ENCODE measurements at places on chromosomes 4 and X.

- peak; percentile 5 for DNase-seq
Measured at GRCh38 chrX:72540318-72540717, 32.3 kb downstream of the HDAC8 start.

DNA sequence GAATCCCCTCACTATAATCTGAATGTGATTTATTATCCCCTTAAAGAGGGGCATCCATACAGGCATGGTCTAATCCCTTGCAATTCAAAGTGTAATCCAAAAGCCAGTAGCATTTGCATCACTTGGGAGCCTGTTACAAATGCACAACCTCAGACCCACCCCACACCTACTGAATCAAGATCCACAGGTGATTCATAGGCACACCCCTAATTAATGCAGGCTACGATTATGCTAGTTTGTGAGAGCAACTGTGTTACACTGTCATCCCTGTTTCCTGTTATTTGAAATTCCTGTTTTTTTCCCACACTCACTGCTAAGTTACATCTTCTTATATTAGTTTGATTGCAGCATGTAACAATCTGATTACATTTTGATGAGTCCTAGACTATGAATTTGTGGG lies 120.0 kb downstream of the RAB28 start:
- no peak for DNase-seq

GRCh38 chr4:87192145-87192919 lies 28.1 kb downstream of the KLHL8 start:
- DNase-seq: no peak

GRCh38 chr4:12459126-12459525 lies 1025.0 kb downstream of the RAB28 start:
- DNase-seq: no peak

DNA sequence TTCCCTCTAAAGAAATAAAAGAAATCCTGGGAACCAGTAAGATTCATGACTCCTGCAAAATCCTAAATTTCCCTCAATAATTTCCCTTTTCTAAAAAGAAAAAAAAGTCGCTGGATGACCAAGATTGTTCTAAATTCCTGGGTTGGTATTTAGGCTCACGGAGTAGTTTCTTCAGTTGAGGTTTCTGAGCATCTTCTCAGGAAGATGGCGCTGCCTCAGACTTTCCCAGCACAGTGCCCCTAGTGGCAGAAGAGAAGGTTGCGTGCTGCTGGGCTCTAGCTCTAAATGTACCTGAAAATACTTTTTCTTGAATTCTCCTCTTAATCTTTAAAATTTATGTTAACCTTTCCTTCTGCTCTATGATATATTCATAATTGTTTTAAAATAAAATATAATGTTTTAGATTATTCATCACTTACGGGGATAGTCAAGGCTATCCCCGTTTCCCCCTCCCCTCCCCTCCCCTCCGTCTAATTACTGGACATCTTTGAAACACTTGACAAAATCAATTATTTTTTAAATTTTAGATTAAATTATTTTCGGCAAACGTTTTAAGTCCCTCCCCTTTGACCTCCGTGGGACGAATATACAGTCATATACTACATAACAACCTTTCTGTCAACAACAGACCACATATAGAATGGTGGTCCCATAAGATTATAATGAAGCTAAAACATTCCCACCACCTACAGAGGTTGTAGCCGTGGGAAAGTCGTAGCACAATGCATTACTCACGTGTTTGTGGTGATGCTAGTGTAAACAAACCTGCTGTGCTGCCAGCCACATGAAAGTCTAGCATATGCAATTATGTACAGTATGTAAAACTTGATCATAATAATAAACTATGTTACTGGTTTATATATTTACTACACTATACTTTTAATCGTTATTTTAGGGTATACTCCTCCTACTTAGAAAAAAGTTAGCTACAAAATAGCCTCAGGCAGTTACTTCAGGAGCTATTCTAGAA lies 41.0 kb upstream of the GATB start:
- no peak for DNase-seq

- DNase-seq: no peak
Measured at GRCh38 chr4:28462766-28463700, 1602.4 kb downstream of the STIM2 start.

- no peak for DNase-seq
Measured at GRCh38 chrX:130091980-130092522, 18.2 kb downstream of the ELF4 start.

- DNase-seq: no peak
Measured at GRCh38 chrX:121958886-121959285, 911.5 kb downstream of the GLUD2 start.

GRCh38 chr4:69095301-69095731 lies 958 bp upstream of the UGT2B7 start:
- no peak for DNase-seq

DNA sequence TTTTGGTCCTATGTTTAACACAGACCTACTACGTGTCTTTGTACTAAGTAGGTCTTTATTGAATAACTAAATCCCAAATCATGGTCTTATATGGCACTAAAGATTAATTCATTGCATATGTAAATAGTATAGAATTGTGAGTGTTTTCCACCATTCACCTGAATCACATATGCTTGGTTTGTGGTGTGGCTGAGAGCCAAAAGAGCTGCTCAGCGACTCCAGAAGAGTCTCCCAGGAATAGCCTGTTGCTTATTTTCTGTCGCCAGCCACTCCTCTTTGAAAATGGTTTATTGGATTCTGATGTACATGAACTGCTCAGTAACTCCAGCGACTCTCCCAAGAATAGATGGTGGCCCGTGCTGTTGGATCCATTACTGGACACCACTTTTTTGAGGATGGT lies 184.5 kb downstream of the CLCN4 start:
- DNase-seq: no peak

GRCh38 chr4:124017185-124017785 lies 620.7 kb downstream of the SPRY1 start:
- DNase-seq: no peak

- DNase-seq: no peak
Measured at GRCh38 chr4:69458184-69458826, 37.4 kb downstream of the UGT2B4 start.

DNA sequence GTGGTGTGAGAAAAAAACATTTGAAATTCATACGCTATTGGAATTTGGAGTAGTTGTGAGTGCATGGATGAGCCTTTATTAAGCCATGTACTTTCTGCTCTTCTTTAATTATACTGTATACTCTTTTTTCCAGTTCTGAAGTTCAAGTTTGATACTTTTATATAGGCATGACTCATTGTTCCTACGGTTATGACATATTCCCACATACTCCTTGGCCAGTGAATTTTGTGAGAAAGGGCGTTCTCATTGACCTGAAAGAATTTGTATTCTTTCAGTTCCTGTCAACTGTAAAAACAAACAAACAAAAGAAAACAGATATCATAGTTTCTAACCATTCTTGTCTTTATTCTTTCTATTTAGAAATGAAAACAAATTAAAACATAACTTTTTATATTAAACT lies 407.3 kb downstream of the MAPK10 start:
- no peak for DNase-seq

- peak; percentile 11 for DNase-seq
Measured at GRCh38 chrX:20067709-20068561, 48.8 kb downstream of the MAP7D2 start.

GRCh38 chr4:105139646-105140045 lies 7.0 kb upstream of the TET2 start:
- DNase-seq: no peak

DNA sequence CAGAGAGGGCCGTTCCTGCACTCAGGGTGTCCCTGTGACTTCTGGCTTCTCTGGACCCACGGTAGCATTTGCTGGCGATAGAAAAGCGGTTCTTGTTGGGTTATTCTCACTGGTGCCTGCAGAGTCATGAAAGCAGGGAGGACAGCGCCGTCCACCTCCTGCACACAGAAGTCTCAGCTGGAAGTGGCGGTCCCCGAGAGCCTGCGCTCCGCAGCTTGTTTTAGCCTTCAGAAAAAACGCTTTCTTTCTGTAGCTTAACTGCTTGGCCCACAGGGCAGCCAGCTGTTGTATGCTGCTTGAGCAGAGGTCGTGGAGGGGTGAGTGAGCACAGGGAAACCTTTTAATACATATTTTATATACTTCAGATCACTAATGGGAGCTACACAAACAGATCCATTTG lies 400.7 kb upstream of the FAT1 start:
- DNase-seq: no peak

- DNase-seq: no peak
Measured at GRCh38 chr4:90844241-90844640, 717.0 kb downstream of the CCSER1 start.

DNA sequence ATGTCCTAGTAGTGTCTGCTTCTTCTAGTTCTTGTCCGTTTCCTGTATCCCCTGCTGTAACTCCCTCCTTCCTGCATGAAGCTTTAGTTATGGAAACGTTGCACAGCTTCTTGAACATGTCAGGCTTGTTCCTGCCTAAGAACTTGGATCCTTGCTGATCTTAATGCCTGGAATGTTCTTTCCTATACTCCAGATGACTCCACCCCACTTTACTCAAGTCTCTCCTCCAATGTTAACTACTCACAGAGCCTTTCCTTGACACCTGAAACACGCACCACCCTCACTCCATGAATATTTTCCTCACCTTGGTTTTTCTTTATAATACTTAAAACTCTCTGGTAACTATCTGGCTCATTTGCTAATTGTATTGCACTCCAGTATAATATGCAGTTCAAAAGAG lies 19.4 kb downstream of the MAGEC3 start:
- no peak for DNase-seq

- no peak for DNase-seq
Measured at GRCh38 chr4:61520166-61520565, 320.0 kb downstream of the ADGRL3 start.

- no peak for DNase-seq
Measured at GRCh38 chrX:10106806-10107205, 50.0 kb upstream of the CLCN4 start.

- no peak for DNase-seq
Measured at GRCh38 chrX:49063715-49064114, 4.9 kb downstream of the CCDC120 start.

GRCh38 chr4:186148336-186148975 lies 42.9 kb upstream of the CYP4V2 start:
- DNase-seq: no peak

DNA sequence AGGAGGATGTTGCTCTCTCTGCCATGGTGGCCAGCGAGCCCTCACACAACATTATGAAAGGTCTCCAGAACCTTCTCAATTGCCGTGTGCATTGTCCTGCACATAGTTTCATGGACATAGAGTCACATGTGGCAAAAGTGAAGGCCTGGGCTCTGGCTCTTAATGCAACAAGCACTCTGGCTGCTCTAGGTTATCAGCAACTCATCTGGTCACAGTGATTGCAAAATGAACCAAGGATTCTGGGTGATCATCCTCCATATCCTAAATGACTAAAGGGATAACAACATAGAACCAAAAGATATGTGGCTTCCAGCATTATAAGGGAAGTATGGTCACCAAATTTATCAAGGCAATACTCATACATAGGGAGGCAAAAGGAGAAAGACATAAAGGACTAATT lies 175.2 kb downstream of the MGST2 start:
- DNase-seq: no peak

DNA sequence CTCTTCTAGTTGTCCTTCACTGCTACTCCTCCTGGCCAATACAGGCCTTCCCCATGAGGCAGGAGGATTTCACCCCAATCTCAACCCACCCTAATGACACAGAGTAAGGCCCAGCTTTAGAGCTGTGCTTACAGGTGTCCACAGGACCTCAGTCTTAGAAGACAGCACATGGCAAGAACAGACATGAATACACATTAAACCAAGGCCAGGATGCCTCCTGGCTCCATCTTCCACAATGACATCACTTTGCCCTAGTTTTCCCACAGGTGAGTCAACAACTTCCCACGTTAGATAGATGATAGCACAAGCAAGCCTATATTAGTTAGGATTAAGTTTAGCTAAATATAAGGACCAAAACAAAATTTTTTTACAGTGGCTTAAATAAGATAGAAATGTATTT lies 63.8 kb upstream of the NOCT start:
- no peak for DNase-seq

- no peak for DNase-seq
Measured at GRCh38 chr4:162011089-162011488, 152.7 kb downstream of the FSTL5 start.

- no peak for DNase-seq
Measured at GRCh38 chrX:150870029-150870428, 28.4 kb downstream of the CD99L2 start.

DNA sequence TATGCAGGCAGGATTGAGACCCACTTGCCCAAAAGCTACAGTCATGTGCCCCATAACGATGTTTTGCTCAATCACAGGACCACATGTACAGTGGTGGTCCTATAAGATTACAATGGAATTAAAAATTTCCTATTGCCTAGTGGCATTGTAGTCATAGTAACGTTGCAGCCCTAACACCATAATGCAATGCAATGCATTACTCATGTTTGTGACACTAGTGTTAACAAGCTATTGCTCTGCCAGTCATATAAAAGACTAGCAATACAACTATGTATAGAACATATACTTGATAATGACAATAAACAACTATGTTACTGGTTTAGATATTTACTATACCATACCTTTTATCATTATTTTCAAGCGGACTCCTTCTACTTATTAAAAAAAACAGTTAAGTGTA lies 50.6 kb downstream of the VGLL1 start:
- DNase-seq: no peak

GRCh38 chrX:4547213-4547836 lies 833.9 kb upstream of the PRKX start:
- DNase-seq: no peak

DNA sequence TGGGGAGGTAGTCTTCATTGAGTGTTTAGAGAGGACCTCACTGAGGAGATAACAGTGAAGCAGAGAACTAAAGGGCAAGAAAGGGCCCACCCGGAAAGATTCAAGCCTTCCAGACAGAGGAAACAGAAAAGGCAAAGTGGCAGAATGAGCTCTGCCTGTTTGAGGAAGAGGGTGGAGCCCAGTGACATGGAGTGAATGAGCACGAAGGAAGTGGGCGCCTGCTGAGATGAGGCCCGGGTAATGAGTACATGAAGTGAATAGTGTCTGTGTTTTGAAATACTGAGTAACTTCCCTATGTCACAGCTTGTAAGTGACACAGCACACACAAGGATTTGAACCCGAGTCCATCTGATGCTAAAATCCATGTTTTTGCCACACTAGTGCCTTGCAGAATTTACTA lies 32.5 kb upstream of the TLR2 start:
- DNase-seq: no peak

- no peak for DNase-seq
Measured at GRCh38 chrX:78748846-78749245, 1.3 kb downstream of the LPAR4 start.

DNA sequence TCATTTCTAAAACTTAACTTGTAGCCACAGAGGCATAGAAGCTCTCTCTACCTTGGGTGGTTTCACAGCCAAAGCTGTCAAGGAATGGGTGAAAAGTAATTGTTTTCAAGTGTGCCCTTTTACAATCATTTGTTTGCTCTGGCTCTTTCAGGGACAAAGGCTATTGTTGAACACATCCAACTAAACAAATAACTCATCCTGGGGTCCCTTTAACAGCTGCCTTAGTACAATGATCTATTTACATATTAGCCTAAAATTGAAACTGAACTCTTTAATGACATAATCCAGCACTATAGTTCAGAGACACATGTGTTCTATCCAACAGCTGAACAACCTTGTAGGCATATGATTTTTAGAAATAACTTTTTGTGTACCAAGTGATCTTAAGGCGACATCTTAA lies 3.7 kb downstream of the HHIP start:
- peak; percentile 64 for DNase-seq

Data from NCI-H1417 treated with DMSO at 0.1 percent for 48 hours (cell line).